ENCODE measurements at places on chromosomes 7 and 10. TPM values are rescaled to one million over a fixed set of nuclear protein-coding genes. Genes with fewer than 3 reads are reported as not detected.

The ATP5F1C gene
- 366 TPM for total RNA-seq

The SLC26A5 gene
- not detected for total RNA-seq

The INTS1 gene
- total RNA-seq, result 85.8 TPM

The OR13A1 gene
- not detected for total RNA-seq

The MEOX2 gene
- not detected for total RNA-seq

The ANTXRL gene
- total RNA-seq, result not detected

The TUBAL3 gene
- total RNA-seq, result 0.35 TPM

The H2BK1 gene
- not detected for total RNA-seq

The MET gene
- total RNA-seq, result 66.9 TPM

The MINDY4 gene
- total RNA-seq, result 0.56 TPM

The CYP2C19 gene
- total RNA-seq, result 0.14 TPM

The GHRHR gene
- total RNA-seq, result not detected

The KNDC1 gene
- not detected for total RNA-seq

The FGL2 gene
- not detected for total RNA-seq

The RNLS gene
- 9.0 TPM for total RNA-seq

The ZNF804B gene
- not detected for total RNA-seq

The SPDYE1 gene
- total RNA-seq, result not detected

The HTR7 gene
- 10.4 TPM for total RNA-seq

The CYP3A4 gene
- 0.14 TPM for total RNA-seq

The ELFN1 gene
- 0.07 TPM for total RNA-seq

The GTF2IRD1 gene
- total RNA-seq, result 21.3 TPM

The CALCR gene
- total RNA-seq, result not detected

The ALDH18A1 gene
- total RNA-seq, result 83.9 TPM

The RPEL1 gene
- total RNA-seq, result not detected

The FGFR2 gene
- total RNA-seq, result 27.2 TPM

The CTBP2 gene
- total RNA-seq, result 66.0 TPM

The MAGI2 gene
- total RNA-seq, result 0.28 TPM

The GNAT3 gene
- total RNA-seq, result not detected

The CD36 gene
- 4.1 TPM for total RNA-seq

The GIMAP6 gene
- not detected for total RNA-seq

The TSPAN33 gene
- 6.2 TPM for total RNA-seq

The DOCK1 gene
- 35.8 TPM for total RNA-seq

The MORN4 gene
- total RNA-seq, result 6.6 TPM

The UPK3BL1 gene
- total RNA-seq, result 2,271 TPM

The BLNK gene
- total RNA-seq, result 14.8 TPM

The ATG9B gene
- not detected for total RNA-seq

The PTPRN2 gene
- total RNA-seq, result 0.28 TPM

The PRPS1L1 gene
- total RNA-seq, result not detected

The ACTL6B gene
- not detected for total RNA-seq

The GBX1 gene
- total RNA-seq, result not detected

The SPDYE2 gene
- not detected for total RNA-seq

The HOXA11 gene
- not detected for total RNA-seq

The ASAH2 gene
- total RNA-seq, result 0.63 TPM

The ADD3 gene
- total RNA-seq, result 30.5 TPM

The PVRIG gene
- total RNA-seq, result not detected

The IFIT2 gene
- total RNA-seq, result 0.28 TPM

The CFAP46 gene
- total RNA-seq, result 0.79 TPM

The CCDC7 gene
- 3.7 TPM for total RNA-seq

The ERVW-1 gene
- total RNA-seq, result not detected

The MMP21 gene
- not detected for total RNA-seq

All from airway epithelial cell (primary cell).